Fibroblast of skin of back (primary cell): ENCODE measurements at places on chromosomes 5 and 9.
A peak's percentile ranks its signal among the peaks of the same experiment; 100 is the strongest.

- DNase-seq: peak; percentile 70
These were observed 1.2 kb upstream of the AJM1 start for GRCh38 chr9:136840877-136841645.

GRCh38 chr5:143456952-143457547, 53.6 kb upstream of the NR3C1 start:
- peak; percentile 57 for DNase-seq

- peak; percentile 76 for DNase-seq
These were observed 198.0 kb upstream of the EGFLAM start for GRCh38 chr5:38060354-38060753.

- no peak for DNase-seq
These were observed 87.9 kb upstream of the POU5F2 start for GRCh38 chr5:93829346-93829745.

GRCh38 chr9:127987103-127987614, 6.4 kb upstream of the EEIG1 start:
- DNase-seq: no peak

GRCh38 chr5:60668686-60669304, 31.2 kb downstream of the DEPDC1B start:
- DNase-seq: peak; percentile 38

GRCh38 chr5:150245111-150245789, 44.3 kb downstream of the CAMK2A start:
- DNase-seq: no peak

DNA sequence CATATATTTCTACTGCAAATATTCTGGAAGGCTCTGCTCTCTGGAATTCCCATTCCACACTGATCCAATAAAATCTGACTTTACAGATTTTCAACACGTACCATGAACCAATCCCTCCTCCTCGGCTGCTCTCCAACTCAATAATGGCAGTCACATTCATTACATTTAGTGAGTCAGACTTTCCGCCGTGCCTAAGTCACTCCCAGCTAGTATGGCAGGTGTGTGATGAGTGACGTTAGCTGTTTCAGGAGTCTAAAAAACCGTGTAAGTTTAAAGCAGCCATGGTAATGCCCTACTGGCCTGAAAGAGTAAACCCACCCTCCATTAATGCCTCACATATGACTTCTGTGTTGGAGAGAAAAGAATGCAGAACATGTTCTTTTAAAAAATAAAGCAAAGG, 3.3 kb downstream of the FBN2 start:
- peak; percentile 74 for DNase-seq

GRCh38 chr9:96289392-96289791, 12.6 kb downstream of the HSD17B3 start:
- DNase-seq: no peak

- DNase-seq: no peak
These were observed 400.4 kb upstream of the KIF2A start for GRCh38 chr5:61905613-61906012.

DNA sequence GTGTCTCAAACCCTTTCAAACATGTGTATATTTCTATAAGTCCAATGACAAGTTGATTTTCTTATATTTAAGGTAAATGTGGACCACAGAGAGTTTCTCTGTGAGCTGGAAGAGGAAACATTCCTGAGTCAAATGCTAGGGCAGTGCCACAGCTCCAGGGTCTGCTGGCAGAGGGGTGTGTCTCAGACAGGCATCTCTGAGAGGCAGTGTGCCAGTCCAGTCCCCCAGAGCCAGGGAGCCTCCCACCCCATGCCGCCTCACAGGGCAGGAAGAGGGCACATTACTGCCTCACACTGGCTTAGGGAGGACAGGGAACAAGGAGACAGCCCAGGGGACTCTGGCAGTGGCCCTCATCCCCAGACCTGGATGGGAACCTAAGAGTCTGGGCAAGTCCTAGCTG, 120.2 kb downstream of the TENT4A start:
- no peak for DNase-seq

GRCh38 chr9:89701221-89701798, 96.5 kb downstream of the GADD45G start:
- DNase-seq: no peak

DNA sequence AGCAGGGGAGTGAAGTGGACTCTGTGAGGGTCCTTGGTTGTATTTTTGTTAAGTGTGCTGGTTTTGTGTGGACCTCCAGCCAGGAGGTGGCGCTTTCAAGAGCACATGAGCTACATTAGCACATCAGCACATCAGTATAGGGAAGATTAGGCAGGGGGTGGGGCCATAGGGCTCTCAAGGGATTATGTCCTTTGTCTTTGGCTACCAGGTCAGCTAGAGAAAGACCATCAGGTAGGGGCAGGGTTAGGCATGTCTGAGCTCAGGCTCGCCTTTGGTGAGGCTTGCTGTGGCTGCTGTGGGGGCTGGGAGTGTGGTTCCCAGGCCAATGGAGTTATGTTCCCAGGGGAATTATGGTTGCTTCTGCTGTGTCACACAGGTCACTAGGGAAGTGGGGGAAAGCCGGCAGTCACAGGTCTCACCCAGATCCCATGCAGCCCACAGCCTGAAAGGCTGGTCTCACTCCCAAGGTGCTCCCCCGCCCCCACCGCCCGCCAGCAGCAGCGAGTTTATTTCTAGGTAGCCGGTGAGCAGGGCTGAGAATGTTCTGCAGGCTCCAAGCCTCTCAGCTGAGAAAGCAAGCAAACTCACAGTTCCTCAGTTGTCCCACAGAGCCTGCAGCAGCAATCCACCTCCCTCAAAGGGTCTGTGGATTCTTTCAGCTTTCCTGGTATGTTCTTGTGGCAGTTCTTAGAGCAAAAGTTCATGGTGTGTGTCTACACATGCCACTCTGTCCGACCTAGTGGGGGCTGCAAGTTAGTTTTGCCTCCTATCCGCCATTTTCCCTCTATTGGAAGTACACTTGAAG, 13.7 kb downstream of the OR1J1 start:
- peak; percentile 11 for DNase-seq

DNA sequence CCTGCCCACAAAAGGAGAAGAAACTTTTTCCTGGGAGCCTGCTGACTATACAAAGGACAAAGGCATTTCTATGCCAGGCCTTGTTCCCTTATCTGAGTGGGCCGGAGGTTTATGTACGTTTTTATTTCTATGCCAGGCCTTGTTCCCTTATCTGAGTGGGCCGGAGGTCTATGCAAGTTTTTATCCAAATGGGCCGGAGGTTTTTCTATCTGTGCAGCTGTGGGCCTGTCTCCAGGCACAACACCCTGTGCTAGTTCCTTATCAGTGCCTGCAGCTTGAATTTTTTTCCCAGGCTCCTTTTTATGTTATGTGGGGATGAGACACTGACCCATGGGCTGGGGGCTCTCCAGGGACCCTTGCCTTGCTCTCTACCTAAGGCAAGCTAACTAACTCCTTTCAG, 5.5 kb downstream of the SLC25A2 start:
- DNase-seq: no peak

GRCh38 chr9:123749580-123750202, 180.2 kb downstream of the DENND1A start:
- no peak for DNase-seq

DNA sequence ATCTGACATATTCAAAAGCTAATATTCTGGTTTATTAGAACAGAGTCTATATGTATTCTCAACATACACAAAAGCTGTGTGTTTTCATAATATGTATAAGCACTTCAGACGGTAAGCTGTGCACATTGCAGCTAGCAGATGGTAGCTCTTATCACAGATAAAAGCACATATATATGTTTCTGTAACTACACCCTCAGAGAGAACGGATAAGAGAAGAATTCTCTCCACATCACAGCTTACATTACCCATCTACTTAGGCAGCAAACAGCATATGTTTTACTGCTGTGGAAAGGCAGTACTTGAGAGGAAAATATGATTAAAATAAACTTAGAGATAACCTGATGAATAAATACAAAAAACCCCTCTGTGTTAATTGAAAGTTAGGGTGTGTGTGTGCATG, 450.9 kb upstream of the ZNF608 start:
- no peak for DNase-seq

DNA sequence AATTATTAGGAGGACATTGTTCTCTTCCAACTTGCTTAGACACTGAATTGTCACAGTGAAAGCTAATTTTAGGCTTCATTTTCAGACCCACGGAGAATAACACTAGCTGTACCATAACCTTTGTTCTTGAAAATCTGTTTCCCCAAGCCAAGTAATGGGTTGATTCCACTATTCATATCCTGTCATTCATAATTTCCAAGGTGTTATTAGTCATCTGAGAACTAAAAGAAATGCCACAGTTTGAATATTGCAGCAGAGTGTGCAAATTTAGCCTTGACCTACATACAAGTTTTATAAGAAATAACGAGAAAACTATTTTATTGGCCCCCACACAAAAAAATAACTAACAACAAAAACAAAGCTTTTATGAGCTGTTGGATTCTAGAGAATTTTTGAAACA, 148.5 kb upstream of the TYRP1 start:
- no peak for DNase-seq

GRCh38 chr9:83536332-83536731, 1.9 kb downstream of the FRMD3 start:
- DNase-seq: no peak

GRCh38 chr5:179321206-179321987, 23.9 kb downstream of the ADAMTS2 start:
- DNase-seq: no peak

DNA sequence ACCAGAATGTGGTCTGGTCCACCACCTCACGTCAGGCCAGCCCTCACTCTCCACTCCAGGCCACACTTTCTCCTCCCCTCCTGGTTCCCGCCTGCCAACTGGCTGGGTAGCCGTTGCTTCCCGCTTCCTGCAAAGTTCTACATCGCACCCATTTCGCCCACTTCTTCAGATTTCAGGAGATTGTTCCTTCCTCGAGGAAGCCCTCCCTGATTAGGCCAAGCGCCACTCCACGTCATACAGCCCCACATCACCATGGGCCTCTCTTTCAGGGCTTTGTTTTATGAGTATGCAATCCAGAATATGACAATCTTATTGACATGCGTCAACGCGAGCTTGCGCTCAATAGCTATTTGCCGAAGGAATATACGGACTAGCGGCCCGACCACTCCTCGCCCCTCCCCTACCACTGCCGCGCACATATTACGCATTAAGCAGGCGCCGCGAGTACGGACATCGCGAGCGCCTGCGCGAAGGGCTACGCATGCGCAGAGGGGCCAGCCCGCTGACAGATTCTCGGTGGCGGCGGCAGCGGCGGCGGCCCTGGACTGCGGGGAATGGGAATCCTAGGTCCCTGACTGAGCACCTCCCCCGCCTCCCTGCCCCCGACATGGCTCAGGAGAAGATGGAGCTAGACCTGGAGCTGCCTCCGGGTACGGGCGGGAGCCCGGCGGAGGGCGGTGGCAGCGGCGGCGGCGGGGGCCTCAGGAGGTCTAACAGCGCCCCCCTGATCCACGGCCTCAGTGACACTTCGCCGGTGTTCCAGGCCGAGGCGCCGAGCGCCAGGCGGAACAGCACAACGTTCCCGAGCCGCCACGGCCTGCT, 74.7 kb downstream of the PIP5K1B start:
- DNase-seq: peak; percentile 93

DNA sequence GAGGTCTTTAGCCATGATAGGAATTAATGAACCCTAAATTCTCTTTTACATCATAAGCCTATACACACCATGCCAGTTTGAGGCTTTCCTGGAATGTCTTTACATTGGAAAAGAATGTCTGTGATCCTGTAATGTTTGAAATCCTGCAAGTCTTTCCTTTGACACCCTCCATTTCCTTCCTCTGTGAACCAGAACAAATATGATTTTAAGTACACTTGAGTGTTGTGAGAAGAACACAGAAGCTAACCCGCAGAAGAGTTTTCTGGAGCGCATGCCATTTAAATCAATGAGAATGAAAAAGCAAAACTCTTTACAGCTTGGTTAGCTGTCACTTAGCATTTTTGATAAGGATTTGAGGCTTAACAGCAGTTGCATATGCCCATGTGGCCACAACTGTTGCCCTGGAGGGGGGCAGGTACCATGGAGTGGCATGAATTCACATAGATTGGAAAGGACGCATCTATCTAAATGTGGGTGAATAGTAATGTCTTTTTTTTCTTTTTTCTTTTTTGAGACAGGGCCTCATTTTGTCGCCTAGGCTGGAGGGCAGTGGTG, 372.6 kb downstream of the KDM4C start:
- no peak for DNase-seq

DNA sequence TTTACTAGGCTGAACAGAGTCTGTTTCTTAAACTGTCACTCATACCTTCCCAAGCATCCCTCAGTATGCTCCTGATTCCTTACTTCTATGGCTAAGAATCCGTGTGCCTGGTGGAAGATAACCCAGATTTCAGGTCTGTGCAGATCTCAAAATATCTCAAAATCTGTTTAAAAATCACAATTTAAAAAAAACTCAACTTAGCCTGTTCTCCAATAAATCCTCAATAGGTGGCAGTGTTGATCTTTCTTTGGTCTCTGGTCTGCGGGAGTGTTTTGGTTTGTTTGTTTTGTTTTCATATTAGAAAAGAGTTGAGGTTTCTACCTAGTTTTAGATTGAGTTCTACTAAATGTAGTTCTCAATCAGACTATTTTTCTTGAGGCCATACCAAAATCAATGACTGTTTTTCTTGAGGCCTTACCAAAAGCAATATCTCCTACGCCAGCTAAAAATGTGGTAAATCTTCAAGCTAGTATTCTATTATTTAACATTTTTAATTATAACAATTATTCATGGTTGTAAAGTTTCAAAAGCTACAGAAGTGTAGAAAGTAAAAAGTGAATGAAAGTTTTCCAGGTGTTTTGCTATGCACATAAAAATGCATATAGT, 57.9 kb downstream of the TGFBR1 start:
- DNase-seq: peak; percentile 32

- DNase-seq: no peak
These were observed 22.5 kb downstream of the AQP7 start for GRCh38 chr9:33379666-33380389.

- no peak for DNase-seq
These were observed 244.2 kb upstream of the DAB2 start for GRCh38 chr5:39668980-39669379.

GRCh38 chr9:69743930-69744329, 15.9 kb downstream of the PTAR1 start:
- no peak for DNase-seq

GRCh38 chr5:138649316-138649720, 74.1 kb upstream of the HSPA9 start:
- DNase-seq: no peak

DNA sequence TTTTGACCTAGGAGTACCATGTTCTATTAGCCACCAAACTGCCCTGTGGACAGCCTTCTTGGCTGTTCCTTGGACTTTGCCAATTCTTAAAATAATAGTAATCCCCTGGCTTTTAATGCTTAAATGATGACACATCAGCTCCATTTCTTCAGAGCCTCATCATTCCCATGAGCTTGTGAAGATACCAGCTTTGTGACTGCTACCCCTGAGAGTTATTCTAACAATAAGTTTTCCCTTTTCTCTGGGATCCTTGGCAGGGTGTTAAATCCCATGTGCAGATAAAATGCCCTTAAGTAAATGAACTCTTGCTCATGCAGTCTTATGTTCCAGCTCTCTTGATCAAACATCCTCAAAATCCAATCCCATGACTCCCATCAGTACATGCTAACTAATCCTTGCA, 415.3 kb downstream of the CETN3 start:
- DNase-seq: peak; percentile 92
